Inflammatory macrophage treated with lipopolysaccharide for 4 hours (primary cell): ENCODE measurements at places on chromosomes 12 and 14.

DNA sequence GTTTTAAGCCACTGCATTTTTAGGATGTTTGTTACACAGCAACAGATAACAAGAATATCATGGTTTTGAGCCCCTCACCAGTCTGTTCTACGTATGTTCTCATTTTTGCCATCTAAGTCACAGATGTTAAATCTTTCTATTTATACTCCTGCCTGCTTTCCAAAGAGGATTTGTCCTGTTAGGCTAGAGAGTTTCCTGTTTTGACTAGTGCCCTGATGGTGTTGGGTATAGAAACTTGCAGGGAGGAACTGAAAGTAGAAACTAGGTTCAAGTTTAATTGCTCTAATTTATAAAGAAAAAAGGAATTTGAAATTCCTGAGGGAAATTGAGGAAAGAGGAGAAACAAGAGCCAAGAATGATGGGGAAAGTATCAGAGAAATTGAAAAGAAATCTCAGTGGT lies 74.4 kb upstream of the COCH start:
- peak; percentile 28 for DNase-seq

DNA sequence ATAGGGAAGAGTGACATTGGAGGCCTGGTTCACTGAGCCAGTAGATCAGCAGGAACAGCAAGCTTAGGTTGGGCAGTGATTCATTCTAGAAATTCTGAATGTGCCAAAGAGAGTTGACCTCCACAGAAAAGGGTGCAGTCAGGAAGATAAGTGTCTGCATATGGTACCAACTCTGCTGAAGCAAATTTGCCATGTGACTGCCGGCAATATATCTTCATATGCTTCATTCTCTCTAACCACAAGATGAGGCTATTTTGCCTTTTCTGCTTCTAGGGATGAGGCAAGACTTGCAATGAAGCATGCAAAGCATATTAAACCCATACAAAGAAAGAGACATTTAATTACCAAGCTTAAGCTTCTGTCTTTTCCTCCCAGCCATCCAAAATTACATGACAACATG lies 13.6 kb downstream of the CCDC198 start:
- no peak for DNase-seq

GRCh38 chr14:45070215-45070614 lies 13.7 kb upstream of the PRPF39 start:
- no peak for DNase-seq

GRCh38 chr12:113907446-113908180 lies 58.5 kb downstream of the RBM19 start:
- DNase-seq: no peak

GRCh38 chr12:128951448-128951847 lies 98.2 kb downstream of the GLT1D1 start:
- no peak for DNase-seq
